ENCODE measurements at places on chromosomes 7 and 10. TPM values are rescaled to one million over a fixed set of nuclear protein-coding genes. Genes with fewer than 3 reads are reported as not detected.

Gene EIF4H
- 453 TPM for total RNA-seq

Gene ELN
- 65.9 TPM for total RNA-seq

Gene BTBD16
- total RNA-seq = not detected

Gene TAS2R4
- 0.56 TPM for total RNA-seq

Gene AUTS2
- total RNA-seq = 44.3 TPM

Gene CCDC7
- 16.4 TPM for total RNA-seq

Gene MMD2
- total RNA-seq = not detected

Gene KLF14
- not detected for total RNA-seq

Gene CTAGE8
- 2.8 TPM for total RNA-seq

Gene VWDE
- 0.11 TPM for total RNA-seq

Gene CYP26A1
- not detected for total RNA-seq

Gene UCMA
- not detected for total RNA-seq

Gene IRF5
- not detected for total RNA-seq

Gene STEAP1B
- 49.9 TPM for total RNA-seq

Gene UNCX
- total RNA-seq = 1.9 TPM

Gene IGF2BP3
- 75.3 TPM for total RNA-seq

Gene GBX1
- not detected for total RNA-seq

Gene PROSER2
- total RNA-seq = 40.4 TPM

Gene CEP55
- total RNA-seq = 67.9 TPM

Gene IKZF5
- 14.4 TPM for total RNA-seq

Gene OR2A42
- 0.37 TPM for total RNA-seq

Gene SPDYE9
- not detected for total RNA-seq

Gene GIMAP4
- not detected for total RNA-seq

Gene RHEB
- 127 TPM for total RNA-seq

Gene WDFY4
- not detected for total RNA-seq

Gene FAM25A
- total RNA-seq = not detected

Gene HYAL4
- not detected for total RNA-seq

Gene TECTB
- not detected for total RNA-seq

Gene FAM25G
- total RNA-seq = not detected

Gene AGR2
- total RNA-seq = not detected

Gene FOXI2
- total RNA-seq = not detected

Gene TMEM213
- total RNA-seq = not detected

Gene MGMT
- total RNA-seq = 28.0 TPM

Gene FBXL13
- 0.37 TPM for total RNA-seq

Gene TCAF1
- total RNA-seq = 44.5 TPM

Gene HPSE2
- not detected for total RNA-seq

Gene HGF
- not detected for total RNA-seq

Gene SERPINE1
- total RNA-seq = 4.7 TPM

Gene GDF2
- not detected for total RNA-seq

Gene UCN3
- total RNA-seq = not detected

Gene PRRT4
- total RNA-seq = 42.4 TPM

Gene TRPV5
- not detected for total RNA-seq

Gene ANXA8L1
- total RNA-seq = not detected

Gene DHX32
- 45.4 TPM for total RNA-seq

Gene TDRD1
- total RNA-seq = not detected

Gene MACC1
- total RNA-seq = not detected

Gene GNGT1
- total RNA-seq = not detected

Gene NHLRC2
- 49.7 TPM for total RNA-seq

Gene TPK1
- 1.8 TPM for total RNA-seq

Gene COL13A1
- total RNA-seq = 3.0 TPM

Gene GRM3
- not detected for total RNA-seq

Gene ASL
- 14.3 TPM for total RNA-seq
